Renal cortex interstitium (tissue), 15 donors: ENCODE measurements at places on chromosomes 4 and X. TPM values are rescaled to one million over a fixed set of nuclear protein-coding genes. Genes with fewer than 3 reads are reported as not detected.

- DNase-seq = no peak
Measured at GRCh38 chr4:37872310-37872988, 18.4 kb upstream of the TBC1D1 start.

The NXF2 gene
- 0.71 TPM for polyA plus RNA-seq

The SLC9A6 gene
- 17.5 TPM for polyA plus RNA-seq

DNA sequence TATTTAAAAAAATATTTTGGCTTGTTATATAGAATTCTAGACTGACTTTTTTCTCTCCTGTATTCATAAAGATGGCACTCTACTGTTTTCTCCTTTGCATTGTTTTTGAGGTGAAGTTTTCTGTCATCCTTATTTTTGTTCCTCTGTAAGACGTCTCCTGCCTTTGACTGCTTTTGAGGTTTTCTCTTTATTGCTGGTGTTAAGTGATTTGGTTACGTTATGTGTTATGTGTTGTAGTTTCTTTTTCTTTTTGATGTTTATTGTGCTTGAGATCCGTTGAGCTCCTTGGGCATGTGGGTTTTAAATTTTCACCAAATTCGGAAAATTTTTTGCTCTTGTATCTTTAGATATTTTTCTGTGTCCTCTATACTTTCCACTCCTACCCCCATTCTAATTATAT lies 50.0 kb downstream of the KDM6A start:
- DNase-seq = no peak

DNA sequence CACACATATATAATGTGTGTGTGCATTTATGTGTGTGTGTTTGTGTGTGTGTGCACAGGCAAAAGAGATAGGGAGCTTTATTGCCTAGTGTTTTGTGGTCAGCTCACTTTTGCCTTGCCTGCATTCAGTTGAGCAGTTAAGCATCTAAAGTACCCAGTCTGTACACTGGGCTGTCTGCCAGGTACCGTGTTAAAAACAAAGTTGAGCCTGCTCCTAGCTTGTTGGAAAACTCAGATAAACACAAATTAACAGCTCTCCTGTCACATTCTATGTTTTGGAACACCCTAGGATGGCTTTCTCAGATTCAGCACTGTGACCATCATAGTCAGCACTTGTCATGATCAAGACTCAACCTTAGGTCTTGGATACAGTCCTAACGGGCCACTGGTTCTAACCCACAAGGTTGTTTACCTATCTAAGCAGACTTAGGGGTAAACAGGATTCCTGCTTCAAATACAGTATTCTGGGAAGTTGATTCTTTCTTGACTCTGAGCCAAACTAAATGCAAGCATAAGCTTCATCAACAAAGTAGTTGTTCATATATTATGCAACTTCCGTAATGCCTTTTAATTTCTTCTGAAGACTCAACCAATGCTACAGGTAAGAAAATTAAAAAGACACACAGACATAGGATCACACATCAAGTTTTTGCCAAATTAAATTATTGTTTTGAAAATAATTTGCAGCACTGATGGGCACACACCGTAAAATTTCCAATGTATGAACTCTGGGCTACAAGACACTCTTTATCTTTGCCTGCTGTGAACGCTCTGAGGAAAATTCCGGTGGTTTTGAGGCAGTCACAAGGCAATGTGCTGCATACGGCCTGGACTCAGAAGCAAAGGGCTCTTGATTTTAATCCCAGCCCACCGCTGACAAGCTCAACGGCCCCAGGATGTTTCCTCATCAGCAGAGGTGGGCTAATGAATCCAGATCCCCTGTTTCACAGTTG lies 11.3 kb upstream of the CD99 start:
- DNase-seq = no peak

- DNase-seq = no peak
Measured at GRCh38 chrX:103565197-103565596, 20.1 kb upstream of the TCEAL4 start.

- DNase-seq = no peak
Measured at GRCh38 chrX:140765043-140765784, 55.7 kb downstream of the LINC00632 start.

DNA sequence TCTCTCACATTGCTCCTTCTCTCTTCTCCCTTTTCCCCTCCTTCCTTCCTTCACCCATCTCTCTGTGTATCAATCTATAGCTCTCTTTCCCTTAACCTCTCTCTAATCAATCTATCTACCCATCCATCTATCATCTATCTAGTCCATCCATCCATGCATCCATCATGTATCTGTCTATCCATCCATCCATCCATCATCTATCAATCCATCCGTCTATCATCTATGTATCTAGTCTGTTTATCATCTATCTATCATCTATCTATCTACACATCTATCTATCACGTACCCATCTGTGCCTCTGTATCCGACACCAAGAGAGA lies 307.5 kb downstream of the DHRSX start:
- no peak for DNase-seq

The FAM200B gene
- 78.9 TPM for polyA plus RNA-seq

DNA sequence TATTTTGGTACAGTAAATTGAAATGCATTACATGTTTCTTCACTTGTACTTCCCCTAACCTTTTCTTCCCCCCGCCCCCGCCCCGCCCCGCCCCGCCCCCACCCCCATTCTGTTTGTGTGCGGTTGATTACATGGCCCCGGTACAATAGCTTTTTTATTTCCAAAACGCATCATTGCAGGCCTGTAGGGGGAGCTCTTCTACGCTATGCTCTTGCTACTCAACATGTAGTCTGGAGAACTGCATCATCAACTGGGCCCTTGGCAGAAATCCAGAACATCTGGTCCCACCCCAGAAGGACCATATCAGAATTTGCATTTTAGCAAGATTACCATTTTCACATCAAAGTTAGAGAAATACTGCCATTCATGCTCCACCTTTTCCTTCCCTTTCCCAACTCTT lies 333.3 kb upstream of the DDX53 start:
- DNase-seq = no peak

The HSFX4 gene
- polyA plus RNA-seq = not detected

The CTAG2 gene
- not detected for polyA plus RNA-seq

- DNase-seq = no peak
Measured at GRCh38 chr4:11614426-11614825, 185.7 kb upstream of the HS3ST1 start.

GRCh38 chr4:147628415-147628814 lies 11.2 kb downstream of the TMEM184C start:
- no peak for DNase-seq

DNA sequence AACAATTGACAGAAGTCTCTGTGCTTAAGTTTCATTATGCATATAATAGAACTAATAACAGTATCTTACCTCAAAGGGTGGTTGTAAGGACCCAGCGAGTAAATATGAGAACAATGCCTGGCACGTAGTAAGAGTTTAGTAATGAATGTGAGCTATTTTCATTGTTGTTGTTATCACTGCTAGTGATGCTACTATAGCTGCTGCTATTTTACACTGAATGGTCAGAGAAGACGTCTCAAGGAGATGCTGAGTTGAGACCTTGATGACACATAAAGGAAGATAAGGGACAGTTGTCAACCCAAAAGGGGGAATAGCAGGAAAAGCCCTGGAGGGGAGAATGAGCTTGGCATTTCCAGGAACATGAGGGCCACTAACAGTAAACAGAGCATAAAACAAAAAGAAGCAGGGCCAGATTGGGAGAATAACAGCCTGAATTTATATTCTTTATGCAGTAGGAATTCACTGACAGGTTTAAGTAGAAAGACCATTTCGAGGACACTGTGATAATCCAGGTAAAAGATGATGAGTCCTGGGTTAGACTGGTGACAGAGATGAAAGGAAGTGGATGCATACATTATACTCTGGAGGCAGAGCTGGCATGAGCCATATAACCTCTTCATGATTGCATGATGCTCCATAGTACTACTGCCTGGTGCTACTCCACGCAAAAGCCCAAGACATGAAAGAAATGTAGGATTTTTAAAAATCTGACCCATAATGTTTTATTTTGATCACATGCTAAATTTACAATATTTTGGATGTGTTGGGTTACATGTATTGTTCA lies 23.1 kb downstream of the ATP8A1 start:
- no peak for DNase-seq

DNA sequence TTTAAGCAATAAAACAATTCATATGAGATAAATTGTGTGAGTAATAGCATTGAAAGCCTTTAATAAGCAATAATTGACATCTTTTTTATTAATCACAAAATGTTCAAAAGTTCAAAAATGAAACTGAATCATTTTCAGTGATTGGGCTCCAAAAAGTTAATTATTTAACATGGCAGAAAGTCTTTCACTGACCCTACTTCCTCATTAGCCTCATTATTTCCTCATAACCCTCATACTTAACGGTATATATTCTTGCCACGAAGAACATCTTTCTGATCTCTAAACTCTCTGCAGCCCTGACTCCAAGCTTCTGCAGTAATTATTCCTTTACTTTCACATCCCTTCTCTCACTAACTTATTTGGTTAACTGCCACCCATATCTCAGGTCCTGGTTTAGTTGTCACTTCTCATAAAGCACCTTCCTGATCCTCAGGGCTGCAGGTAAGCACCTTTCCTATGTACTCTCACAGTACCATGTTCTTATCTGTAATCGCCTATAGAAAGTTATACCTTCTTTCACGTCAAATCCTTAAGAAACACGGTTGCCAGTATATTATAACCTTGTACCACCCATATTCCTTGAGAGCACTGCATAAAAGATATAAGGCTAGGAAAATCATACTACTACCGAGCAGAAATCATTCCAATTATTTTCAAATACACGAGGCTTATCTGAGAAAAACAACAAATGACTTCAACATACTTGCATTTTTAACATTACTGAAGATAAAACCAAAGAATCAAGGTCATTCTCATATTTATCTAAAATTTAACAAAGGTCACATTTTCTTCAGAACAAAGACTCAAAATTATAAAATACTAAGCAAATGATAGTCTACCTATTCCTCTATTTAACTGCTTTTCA lies 72.2 kb downstream of the PPP3CA start:
- DNase-seq = no peak

- DNase-seq = no peak
Measured at GRCh38 chrX:155954793-155955192, 42.7 kb upstream of the IL9R start.

DNA sequence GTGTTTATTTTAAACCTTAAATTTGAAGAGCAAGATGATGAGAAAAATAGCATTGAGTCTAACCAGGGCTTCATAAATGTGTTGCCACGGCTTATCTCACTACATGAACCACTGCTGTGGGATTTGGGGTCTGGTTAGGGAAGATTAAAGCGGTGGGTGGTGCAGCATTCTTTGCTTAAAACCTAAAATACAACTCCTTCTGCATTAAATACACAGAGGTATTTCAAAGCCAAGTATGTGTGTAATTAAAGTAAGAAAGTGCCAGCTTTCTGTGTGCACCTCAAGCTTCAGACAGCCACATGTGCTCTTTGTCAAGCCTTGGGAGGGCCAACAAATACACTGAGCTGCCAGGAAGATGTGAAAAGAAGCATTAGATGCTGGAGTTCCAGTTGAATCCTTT lies 128.0 kb downstream of the CPE start:
- DNase-seq = no peak

GRCh38 chrX:46634577-46634976 lies 61.0 kb downstream of the CHST7 start:
- DNase-seq = no peak

GRCh38 chr4:87185146-87185870 lies 35.1 kb downstream of the KLHL8 start:
- DNase-seq = no peak

- DNase-seq = no peak
Measured at GRCh38 chr4:6422866-6423265, 49.5 kb downstream of the PPP2R2C start.

The EVC2 gene
- polyA plus RNA-seq = 8.7 TPM

DNA sequence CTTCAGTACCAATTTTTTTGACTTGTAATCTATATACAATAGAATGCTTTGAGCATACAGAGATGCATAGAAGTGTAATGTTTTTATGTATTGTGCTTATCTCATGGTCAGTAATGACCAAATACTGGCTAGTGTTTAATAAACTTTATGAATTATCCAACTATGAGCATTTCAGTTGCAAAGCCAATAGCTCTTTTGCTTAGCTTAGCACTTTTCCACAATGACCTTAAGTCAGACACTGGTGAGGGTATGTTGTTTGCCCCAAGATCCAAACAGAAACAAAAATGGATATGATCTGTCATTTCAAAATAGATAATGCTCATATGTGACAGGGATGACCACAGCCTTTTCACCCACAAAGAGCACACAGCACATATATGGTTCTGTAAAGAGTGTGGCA lies 393.0 kb downstream of the AFF2 start:
- no peak for DNase-seq

The LINC00632 gene
- 11.2 TPM for polyA plus RNA-seq

- no peak for DNase-seq
Measured at GRCh38 chr4:8213121-8213520, 14.0 kb downstream of the SH3TC1 start.

DNA sequence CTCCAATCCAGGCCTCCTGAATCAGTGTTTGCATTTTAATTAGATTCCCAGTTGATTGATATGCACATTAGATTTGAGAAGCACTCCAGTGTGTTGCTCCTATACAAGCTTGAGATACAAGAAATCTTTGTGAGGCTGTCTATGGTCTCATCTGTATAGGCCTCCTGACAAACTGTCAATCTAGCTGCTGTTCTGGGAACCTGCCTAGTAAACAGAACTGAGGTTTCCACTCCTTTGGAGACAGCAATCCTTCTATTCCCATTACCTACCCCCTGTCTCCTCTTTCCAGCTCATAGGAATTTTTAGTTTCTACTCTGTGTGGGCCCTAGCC lies 306.1 kb upstream of the EMCN start:
- DNase-seq = no peak

GRCh38 chr4:110636680-110637407 lies 14.0 kb upstream of the PITX2 start:
- DNase-seq = no peak

GRCh38 chrX:125826774-125827451 lies 339.2 kb downstream of the DCAF12L2 start:
- no peak for DNase-seq
